IgD-negative memory B cell (primary cell): ENCODE measurements at places on chromosomes 7 and 10. TPM values are rescaled to one million over a fixed set of nuclear protein-coding genes. Genes with fewer than 3 reads are reported as not detected.

The OPALIN gene
- polyA plus RNA-seq, result not detected

The CAMK1D gene
- polyA plus RNA-seq, result 41.4 TPM

The NPTX2 gene
- polyA plus RNA-seq, result not detected

The AUTS2 gene
- 8.9 TPM for polyA plus RNA-seq

The TNRC18 gene
- polyA plus RNA-seq, result 1.3 TPM

The GPR26 gene
- not detected for polyA plus RNA-seq

The LRRC61 gene
- polyA plus RNA-seq, result 29.1 TPM

The CTAGE8 gene
- polyA plus RNA-seq, result 0.33 TPM

The COL13A1 gene
- polyA plus RNA-seq, result not detected

The SVOPL gene
- polyA plus RNA-seq, result not detected

The MINDY4 gene
- polyA plus RNA-seq, result 0.25 TPM
